ENCODE measurements at places on chromosomes 5 and 9.

DNA sequence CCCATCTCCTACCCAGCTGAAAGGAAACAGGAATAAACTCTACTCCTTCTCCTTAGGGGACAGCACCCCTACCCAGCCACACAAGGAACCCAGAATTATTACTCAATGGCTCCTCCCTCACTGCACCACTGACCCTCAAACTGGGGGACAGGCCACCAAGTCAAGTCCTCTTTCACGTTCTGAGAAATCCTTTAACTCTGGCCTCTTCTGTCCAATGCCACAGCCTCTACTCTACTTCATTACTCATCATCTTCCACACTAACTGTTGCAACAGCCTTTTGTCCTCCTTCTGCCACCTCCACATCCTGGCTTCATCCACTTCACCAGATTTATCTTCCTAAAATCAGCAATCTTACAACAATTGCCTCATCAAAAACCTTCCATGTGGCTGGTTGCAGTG, 6.8 kb downstream of the TTC39B start:
- DNase-seq, result no peak

- no peak for DNase-seq
Observed at GRCh38 chr5:158273035-158273434, 414.1 kb upstream of the CLINT1 start.

DNA sequence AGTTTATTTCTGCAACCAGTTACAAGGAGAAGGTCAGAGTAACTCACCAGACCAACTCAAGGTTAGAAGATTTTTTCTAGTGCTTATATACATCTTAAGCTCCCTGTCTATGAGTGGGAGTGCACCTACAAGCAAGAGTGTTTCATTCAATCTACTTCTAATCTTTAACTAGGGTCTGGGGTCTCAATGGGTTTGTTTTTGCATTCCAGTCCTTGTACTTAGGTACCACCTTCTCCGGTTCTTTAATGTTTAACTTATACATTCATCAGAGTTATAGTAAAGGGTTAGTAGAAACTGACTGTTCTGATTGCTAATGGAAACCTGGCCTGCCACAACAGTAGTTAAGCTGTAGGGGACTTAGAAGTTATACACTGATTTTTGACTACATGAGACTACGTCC, 271.7 kb downstream of the HTR1A start:
- no peak for DNase-seq

- no peak for DNase-seq
Observed at GRCh38 chr5:171805746-171806145, 20.1 kb downstream of the SMIM23 start.

- no peak for DNase-seq
Observed at GRCh38 chr5:171757853-171758535, 27.6 kb upstream of the SMIM23 start.

DNA sequence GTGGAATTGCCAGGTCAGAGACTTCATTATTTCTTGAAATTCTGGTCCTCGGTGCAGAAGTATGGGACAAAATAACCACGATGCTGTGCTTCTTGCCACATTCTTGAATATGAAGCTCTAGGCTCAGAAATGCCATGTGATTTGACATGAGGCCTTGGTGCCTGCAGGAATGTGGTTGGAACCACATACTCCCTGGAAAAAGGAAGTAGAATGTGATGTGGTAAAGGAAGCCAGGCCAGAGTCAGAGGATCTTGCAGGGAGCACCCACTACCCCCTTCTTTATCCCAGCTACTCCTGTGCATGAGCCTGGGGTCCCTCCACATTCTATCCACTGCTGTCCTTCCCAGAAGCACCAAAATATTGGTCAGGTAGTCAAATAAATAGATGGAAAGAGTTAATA, 80.9 kb downstream of the FOXD1 start:
- no peak for DNase-seq

GRCh38 chr5:54251981-54252380, 58.4 kb downstream of the ARL15 start:
- no peak for DNase-seq

DNA sequence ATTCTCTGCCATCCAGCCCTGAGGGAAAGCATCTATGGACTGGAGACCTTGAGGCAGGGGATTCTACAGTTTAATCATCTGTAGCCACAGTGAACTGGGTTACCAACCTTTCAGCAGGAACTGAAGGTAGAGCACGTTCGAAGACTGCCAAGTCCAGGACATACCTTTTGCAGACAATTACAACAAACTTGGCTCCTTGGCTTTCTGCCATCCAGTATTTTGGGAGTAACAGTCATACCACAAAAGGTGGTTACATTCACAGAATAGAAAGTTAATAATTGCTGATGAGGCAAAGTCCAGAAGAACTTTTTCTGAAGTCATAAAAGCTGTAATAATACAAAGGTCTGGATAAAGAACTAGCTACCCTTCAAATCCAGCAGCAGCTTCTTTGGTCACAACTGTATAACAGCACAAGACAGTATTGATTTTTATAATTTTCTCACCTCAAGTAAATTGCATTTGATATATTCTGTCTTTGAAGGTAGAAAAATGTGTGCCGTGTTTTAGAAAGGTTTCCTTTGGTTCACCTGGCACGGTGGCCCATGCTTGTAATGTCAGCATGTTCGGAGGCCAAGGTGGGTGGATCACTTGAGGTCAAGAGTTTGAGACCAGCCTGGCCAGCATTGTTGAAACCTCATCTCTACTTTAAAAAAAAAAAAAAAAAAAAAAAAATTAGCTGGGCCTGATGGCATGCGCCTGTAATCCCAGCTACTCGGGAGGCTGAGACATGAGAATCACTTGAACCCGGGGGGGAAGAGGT, 236.6 kb downstream of the NR3C1 start:
- DNase-seq, result no peak

DNA sequence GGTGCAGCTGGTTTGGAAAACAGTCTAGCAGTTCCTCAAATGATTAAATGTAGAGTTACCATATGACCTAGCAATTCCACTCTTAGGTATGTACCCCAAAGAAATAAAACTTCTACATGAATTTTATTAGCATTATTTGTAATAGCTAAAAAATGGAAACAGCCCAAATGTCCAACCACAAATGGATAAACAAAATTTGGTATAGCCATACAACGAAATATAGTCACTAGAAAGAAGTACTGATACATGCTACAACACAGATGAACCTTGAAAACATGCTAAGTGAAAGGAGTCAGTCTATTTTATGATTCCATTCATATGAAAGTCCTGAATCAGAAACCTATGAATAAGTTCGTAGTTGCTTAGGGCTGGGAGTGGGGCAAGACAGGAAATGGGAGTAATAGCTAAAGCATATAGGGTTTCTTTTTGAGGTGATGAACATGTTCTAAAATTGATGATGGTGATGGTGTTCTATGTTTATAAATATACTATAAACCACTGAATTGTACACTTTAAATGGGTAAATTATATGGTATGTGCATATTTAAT, 6.3 kb downstream of the GDF9 start:
- no peak for DNase-seq

DNA sequence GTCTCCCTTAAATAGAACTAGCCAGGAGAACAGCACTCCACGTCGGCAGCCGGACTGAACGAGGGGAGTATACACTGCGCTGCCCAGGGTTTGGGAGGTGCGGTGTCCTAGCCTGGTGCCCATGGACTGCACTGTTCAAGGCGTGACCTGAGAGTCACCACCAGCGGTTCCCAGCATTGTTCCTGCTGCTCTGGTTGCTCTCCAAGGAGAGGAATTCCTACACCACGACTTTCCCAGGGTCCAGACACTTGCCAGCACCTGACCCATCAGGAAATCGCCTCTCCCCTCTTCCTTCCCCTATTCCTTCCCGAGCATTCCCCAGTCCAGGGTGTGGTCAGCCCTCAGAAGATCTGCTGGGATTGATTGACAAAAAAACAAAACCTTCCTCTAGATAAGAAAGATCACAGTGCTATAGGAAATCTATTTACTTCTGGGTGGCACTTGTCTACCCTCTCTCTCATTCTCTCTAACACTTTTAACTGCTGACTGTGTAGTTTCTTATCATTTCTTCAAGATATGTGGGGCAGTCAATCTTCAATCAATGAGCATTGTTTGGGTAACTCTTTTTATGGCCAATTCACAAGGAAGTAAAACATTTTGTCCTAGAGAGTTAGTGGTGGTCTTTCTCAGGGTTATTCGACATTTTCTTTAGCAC, 297.8 kb upstream of the ACTBL2 start:
- DNase-seq, result no peak

DNA sequence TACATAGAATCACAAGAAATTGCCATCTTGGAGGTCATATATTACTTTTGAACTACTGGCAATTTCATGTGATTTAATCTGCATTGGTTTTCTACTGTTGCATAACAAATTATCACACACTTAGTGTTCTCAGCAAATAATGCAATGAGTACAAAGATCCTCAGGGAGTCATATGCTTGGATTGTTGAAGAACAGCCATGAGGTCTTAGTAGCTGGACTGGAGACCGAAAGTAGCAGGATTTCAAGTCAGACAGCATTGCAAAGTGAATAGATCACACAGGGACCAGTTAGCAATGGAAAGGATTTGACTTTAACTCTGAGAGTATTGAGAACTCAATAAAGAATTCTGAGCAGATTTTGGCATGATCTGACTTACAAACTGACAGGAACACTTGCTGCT, 32.2 kb upstream of the FRMD3 start:
- DNase-seq, result no peak

DNA sequence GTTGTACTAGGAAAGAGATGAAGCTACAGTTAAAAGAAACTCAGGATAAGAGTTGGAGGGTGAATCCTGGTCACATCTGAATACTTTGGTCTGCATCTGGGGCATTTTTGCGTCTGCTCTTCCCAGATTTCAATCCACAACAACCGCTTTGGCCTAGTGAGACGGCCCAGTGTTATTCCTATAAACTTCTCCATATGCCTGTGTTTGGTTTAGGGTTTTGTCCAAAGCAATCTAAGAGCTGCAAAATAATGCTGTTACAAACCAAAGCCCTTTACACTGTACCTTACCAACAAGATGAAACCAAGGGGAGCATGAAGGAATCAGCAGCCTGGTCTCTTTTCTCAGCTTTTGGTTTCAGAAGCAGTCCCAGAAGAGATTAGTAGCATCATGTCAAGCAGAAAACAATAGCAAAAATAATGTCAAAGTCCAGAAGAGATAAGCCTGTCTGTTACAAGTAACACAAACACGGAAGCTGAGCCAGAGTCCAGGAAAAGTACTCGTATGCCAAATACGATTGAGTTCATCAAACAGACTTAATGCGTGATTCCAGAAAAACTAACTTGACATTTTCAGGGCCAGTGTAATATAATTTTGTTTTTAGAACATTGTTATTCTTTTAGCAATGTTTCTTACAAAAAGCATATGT, 379.9 kb upstream of the ACO1 start:
- DNase-seq, result no peak

DNA sequence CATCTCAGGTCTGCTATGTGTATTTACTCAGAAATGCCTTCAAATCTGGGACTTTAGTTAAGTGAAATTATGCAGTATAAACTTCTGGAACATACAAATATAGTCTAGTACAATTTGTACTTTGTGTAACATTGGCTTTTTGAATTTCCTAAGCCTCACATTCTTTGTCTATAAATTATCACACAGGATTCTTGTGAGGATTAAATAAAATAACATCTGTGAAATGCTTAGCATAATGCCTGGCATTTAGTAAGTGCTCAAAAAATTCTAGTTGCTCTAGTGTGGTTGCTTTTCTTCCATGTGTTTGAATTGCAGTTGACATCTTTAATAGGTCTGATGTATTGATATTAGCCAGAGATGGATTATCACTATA, 2.6 kb downstream of the HMMR start:
- DNase-seq, result no peak
